ENCODE measurements at places on chromosomes 6 and 20. TPM values are rescaled to one million over a fixed set of nuclear protein-coding genes. Genes with fewer than 3 reads are reported as not detected.

PRSS16 gene
- total RNA-seq, result 0.75 TPM

OOEP gene
- not detected for total RNA-seq

DNA sequence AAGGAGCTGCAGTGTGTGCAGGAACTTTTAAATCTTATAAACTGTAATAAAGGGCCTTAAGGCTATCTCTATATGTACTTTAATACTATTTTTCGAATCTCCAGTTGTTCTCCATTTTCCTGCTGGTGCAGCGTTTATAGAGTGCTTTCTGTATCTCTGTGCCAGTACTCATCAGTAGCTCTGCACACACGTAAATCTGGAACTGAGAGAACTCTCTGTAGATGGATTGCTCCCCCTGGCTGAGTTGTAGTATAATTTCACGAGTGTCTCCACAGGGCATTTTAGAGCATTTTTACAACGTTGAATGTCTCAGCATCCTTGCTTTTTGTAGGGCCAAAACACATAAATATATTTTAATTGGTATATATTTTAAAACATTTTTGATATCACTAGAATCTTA, 256.5 kb downstream of the TRDN start:
- DNase-seq, result no peak

DNA sequence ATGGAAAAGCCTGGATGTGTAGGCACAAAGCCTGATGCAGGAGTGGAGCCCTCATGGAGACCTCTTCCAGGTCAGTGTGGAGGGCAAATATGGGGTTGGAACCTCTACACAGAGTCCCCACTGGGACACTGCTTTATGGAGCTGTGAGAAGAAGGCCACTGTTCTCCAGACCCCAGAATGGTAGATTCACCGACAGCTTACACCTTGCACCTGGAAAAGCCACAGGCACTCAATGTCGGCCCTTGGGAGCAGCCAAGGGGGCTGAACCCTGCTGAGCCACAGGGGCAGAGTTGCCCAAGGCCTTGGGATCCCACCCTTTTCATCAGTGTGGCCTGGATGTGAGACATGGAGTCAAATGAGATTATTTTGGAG, 24.9 kb downstream of the NCR2 start:
- DNase-seq, result no peak

GRCh38 chr6:3032986-3033385, 33.3 kb downstream of the NQO2 start:
- no peak for DNase-seq

GRCh38 chr6:43930440-43931154, 160.6 kb downstream of the VEGFA start:
- peak; percentile 10 for DNase-seq

- no peak for DNase-seq
Measured at GRCh38 chr6:138638604-138639003, 135.0 kb upstream of the CCDC28A start.

Data from aorta (tissue), 5 donors.